Activated CD8-positive, alpha-beta memory T cell treated with anti-CD3 and anti-CD28 coated beads for 4 hours (primary cell): ENCODE measurements at places on chromosomes 16 and 17.
A peak's percentile ranks its signal among the peaks of the same experiment; 100 is the strongest.

GRCh38 chr17:29740017-29740416, 117.3 kb upstream of the CORO6 start:
- no peak for DNase-seq

- peak; percentile 92 for DNase-seq
Measured at GRCh38 chr16:46689365-46690280, at the start of gene ORC6. Gene ORC6 (plus strand): TSS chr16:46689659. CDS start chr16:46689706, 47 bp downstream.

- DNase-seq = no peak
Measured at GRCh38 chr16:66469291-66469946, 42.3 kb downstream of the BEAN1 start.

DNA sequence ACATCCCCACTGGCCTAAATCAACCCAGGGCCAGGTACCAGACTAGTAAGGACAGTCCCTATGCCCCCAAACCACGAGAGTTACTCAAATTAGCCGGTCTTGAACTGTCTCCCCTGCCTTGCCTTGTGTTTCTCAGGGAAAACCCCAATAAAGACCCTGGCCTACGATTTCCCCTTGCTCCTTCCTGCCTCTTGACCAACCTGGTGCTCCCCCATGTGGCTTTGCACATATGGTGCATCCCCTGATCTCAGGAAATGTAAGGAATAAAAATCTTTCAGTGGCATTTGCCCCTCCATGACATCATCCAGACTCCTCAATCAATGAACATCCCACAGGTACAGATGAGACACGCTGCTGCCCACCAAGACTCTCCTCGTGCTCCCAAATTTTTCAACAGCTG, 87.9 kb downstream of the ZNF18 start:
- DNase-seq = no peak

- no peak for DNase-seq
Measured at GRCh38 chr17:35555691-35556090, 4.9 kb downstream of the SLFN14 start.

GRCh38 chr17:57086069-57086930, 1.3 kb downstream of the AKAP1 start:
- no peak for DNase-seq

- no peak for DNase-seq
Measured at GRCh38 chr16:66936462-66936861, 1.1 kb downstream of the CES2 start.

GRCh38 chr17:82941021-82942001, 101.5 kb upstream of the ZNF750 start:
- DNase-seq = no peak

DNA sequence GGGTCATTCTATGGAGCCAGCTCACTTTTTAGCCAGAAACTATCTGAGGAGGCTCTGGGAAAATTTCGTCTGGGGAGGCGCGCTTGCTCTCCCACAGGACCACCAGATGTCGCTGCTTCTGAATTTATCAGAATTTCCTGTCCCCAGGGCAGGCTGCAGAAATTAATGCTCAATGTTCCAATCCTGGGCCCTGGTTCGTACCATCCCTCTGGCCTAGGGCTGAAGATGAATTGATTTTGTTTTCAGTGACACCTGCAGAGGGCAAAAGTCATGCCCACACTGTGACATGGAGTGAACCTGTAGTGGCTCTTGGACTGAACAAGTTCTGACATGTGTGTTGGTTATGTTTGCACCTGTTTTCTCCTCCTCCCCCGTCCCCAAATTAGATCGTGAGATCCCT, 482.6 kb downstream of the NPIPA7 start:
- DNase-seq = peak; percentile 3
